ENCODE measurements at places on chromosomes 3 and 15.

DNA sequence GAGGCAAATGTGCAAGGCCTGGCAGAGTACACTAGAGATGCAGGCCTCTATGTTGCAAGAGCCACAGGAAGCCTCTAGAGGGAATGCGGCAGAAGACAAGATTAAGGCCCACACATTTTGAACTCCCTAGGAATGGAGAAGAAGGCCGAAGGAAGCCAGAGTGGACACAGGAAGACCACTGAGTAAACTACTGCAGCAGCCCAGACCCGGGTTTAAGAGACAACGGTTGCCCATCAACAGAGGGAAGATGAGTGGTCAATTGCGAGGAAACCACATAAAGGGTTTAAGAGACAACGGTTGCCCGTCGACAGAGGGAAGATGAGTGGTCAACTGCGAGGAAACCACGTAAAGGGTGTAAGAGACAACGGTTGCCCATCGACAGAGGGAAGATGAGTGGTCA is 14.6 kb downstream of the CHSY1 start:
- no peak for DNase-seq

DNA sequence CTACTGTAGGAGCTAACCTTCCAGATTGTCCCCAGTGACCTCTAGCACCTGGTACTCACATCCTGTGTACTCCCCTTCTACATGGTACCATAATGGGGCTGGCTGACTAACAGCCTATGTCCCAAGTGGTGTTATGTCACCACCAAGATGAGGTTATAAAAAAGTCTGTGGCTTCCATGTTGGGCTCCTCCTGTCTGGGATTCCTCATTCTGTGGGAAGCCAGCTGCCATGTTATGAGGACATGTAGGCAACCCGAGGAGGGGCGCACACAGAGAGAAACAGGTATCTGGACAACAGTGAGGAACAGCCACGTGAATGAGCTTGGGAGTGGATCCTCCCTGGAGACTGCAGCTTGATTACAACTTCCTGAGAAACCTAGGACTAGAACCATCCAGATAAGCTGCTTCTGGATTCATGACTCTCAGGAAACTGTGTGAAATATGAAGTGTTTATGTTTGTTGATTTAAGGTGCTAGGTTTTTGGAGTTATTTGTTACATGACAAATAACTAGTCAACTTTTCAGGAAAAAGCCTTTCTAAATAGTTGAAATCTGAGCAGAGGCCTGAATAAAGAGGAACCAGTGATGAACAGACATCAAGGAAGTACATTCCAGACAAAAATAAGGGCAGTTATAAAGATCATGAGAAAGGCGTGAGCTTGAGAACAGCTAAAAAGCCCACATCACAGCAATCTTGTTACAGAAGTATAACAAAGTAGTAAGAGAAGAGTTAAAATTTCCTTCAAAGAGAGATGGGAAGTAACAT is 21.7 kb downstream of the GOLIM4 start:
- DNase-seq = no peak

- DNase-seq = no peak
These were observed 139.7 kb upstream of the BNIP2 start for GRCh38 chr15:59828861-59829260.

- DNase-seq = no peak
These were observed 323.3 kb downstream of the CTNNB1 start for GRCh38 chr3:41522612-41523011.

GRCh38 chr3:78726545-78726944 is 1041.3 kb downstream of the ROBO1 start:
- no peak for DNase-seq

- DNase-seq = no peak
These were observed 108.2 kb downstream of the TBL1XR1 start for GRCh38 chr3:177089110-177089509.

- no peak for DNase-seq
These were observed 431.4 kb downstream of the DIPK2A start for GRCh38 chr3:144403040-144403457.

GRCh38 chr3:125119752-125120378 is 64.1 kb upstream of the HEG1 start:
- no peak for DNase-seq

DNA sequence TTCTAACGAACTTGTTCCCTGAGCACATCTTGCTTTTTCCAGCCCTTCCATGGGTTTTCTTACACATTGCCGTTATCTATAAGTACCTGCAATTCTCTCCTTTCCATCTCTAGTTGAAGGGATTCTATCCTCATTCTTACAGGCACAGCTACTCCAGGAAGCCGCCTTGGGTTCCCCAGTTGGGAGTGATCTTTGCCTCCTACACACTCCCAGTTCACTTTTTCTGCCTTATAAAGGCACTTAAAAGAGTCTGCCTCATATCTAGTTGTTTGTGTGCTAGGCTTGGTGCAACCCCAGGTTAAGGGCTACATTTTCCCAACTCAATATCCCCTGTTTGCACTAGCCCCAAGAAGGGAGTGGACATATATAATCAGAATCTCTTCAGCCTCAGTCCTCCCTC is 44.0 kb upstream of the IREB2 start:
- no peak for DNase-seq

GRCh38 chr3:59480486-59480995 is 430.7 kb upstream of the CFAP20DC start:
- peak; percentile 15 for DNase-seq

- DNase-seq = peak; percentile 13
These were observed 347.7 kb downstream of the ZBBX start for GRCh38 chr3:167032267-167032876.

DNA sequence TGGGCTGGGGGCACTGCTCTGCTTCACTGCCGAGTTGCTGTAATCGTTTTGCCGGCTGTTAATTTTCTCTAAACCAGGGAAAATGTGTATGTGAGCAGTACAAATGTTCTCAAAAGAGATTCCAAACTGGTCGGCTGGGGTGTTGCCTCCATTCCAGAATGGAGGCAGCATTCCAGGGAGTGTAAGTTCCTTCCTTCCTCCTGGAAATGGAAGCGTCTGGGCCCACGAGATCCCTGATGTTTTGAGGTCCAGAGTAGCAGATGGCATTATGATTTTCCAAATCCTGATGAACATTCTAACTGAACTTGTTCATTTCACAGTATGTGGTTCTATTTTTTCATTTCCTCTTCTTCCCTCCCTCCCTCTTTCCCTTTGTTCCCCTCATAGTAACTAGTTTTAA is 64.4 kb upstream of the SKOR1 start:
- no peak for DNase-seq

GRCh38 chr3:46114323-46114988 is 87.2 kb upstream of the XCR1 start:
- DNase-seq = no peak

GRCh38 chr15:98874773-98875172 is 132.8 kb downstream of the PGPEP1L start:
- no peak for DNase-seq

DNA sequence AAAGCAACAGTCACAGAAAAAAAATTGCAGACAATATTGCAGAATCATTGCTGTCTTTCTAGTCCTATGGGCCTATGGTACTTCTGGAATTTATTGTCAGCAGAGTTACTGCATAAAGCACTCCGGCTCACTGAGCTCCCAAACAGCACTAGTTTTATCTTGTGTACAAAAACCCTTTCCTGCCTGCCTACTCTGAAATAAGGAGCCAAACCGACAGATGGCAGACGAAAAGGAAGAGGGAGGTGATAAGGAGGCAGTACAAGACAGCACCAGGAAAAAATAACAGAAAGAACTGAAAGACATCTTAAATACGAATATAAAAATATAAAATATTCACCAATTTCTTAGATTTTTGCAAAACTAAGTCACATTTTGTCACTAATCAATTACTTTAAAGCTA is 15.6 kb downstream of the HERC1 start:
- DNase-seq = no peak

- no peak for DNase-seq
These were observed 30.8 kb downstream of the BOC start for GRCh38 chr3:113242096-113242581.

- no peak for DNase-seq
These were observed 116.4 kb downstream of the SENP2 start for GRCh38 chr3:185702262-185703225.

GRCh38 chr3:73827725-73828211 is 203.0 kb upstream of the PDZRN3 start:
- no peak for DNase-seq

DNA sequence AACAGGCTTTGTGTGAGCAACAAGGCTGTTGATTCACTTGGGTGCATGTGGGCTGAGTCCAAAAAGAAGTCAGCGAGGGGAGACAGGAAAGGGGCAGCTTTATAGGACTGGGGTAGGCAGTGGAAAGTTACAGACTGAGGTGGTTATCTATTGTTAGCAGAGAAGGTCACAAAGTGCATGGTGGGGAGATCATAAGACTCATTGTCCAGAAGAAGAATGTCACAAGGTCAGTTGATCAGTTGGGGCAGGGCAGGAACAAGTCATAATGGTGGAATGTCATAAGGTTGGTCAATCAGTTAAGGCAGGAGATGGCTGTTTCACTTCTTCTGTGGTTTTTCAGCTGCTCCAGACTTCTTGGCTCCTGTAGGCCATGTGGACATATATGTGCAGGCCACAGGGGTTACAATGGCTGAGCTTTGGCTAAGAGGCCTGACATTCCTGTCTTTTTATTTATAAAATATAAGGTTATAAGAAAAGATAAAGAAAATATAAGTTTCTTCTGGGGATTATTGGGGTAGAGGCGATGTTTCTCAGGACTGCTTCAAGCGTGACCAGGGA is 69.5 kb upstream of the SNTN start:
- DNase-seq = no peak

GRCh38 chr3:188589071-188589470 is 435.1 kb downstream of the LPP start:
- DNase-seq = no peak

DNA sequence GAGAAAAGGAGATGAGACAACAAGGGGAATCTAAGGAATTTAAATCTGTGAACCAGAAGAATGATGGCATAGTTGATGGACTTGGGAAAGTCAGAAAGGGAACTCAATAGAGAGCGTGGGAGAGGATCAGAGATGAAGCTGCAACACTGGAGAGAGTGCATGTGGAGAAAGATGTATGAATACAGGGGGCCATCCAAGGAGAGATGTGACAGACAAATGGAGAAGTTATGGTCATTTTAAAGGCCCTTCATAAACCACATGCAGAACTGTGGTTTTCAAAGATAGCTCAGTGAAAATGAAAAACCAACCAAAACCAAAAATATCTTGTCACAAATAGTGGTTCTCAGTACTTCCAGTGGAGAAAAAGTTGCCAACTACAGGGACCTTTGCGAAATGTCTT is 265.2 kb downstream of the SUCLG2 start:
- DNase-seq = no peak

- no peak for DNase-seq
These were observed 248.6 kb downstream of the OPA1 start for GRCh38 chr3:193841581-193841980.

- no peak for DNase-seq
These were observed 74.2 kb downstream of the SPSB4 start for GRCh38 chr3:141125351-141125750.

DNA sequence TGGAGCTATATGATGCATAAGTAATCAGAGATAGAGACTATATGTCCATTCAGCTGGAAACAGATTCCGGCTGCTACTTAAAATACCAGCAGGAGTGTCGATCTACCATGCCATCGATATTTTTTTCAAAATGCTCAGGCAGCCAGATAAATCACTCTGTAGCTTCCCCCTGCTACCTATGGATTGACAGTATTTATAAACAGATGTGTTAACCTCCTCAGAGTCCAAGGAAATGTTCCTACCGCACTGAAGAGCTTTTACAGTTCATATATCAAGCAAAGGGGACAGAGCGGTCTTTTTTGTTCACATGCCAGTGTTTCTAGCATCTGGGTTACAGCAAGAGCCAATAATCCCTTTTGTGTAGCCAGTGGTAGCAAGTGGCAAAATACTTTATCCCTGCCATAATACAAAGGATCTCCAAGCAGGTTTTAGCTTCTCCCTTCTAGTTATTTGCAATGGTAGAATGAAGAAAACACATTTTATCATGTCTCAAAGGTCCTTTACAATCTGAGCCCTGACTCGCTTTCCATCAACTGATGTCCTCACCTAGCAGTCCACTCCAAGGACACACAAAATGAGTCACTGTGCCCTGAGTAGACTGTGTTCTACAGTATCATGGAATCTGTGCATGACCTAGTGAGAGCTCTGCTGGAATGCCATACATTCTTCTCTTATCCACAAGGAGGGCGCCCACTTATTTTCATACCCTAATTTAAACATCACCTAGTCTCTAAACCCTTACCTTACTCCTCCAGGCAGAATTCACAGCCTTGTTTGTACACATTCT is 507.0 kb downstream of the TBL1XR1 start:
- no peak for DNase-seq

Data from smooth muscle cell of the brain vasculature (primary cell).